Retinal pigment epithelial cell (primary cell): ENCODE measurements at places on chromosomes 5 and 9.

DNA sequence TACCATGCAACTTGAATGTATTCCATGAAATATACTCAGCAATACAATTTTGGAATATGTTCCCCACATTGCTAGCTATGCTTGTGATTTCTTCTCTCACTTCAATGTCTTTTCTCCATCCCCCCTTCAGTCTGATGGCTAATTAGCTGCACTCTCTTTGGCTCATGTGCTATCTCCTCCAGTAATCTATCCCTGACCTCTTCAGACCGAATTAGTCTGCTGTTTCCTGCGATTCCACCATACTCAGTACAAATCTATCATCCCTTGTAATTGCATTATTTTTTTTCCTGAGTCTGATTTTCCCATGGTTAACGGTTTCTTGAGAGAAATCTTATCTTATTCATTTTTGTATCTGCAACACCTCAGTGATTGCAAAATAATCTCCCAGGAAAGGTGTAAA is 360.7 kb upstream of the CDH10 start:
- DNase-seq = no peak

GRCh38 chr5:103744159-103744558 is 181.6 kb upstream of the NUDT12 start:
- DNase-seq = peak; percentile 87

GRCh38 chr5:73743161-73743560 is 117.2 kb downstream of the ARHGEF28 start:
- DNase-seq = no peak

- DNase-seq = no peak
Measured at GRCh38 chr9:88737876-88738275, 202.9 kb downstream of the NXNL2 start.

DNA sequence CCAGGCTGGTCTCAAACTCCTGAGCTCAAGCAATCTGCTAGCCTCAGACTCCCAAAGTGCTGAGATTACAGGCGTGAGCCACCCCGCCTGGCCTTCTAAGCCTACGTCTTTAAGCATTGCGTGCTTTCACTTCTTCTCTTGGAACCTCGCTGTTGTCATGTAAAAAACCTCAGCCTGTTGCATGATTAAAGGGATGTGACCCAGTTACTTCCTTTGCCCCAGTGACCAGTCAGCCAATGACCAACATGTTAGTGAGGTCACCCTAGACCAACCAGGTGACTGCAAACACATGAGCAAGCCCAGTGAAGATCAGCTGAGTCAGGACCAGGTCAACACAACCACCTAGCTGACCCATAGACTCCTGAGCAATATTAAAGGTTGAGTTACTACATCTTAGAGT is 10.5 kb downstream of the KIF4B start:
- DNase-seq = no peak

DNA sequence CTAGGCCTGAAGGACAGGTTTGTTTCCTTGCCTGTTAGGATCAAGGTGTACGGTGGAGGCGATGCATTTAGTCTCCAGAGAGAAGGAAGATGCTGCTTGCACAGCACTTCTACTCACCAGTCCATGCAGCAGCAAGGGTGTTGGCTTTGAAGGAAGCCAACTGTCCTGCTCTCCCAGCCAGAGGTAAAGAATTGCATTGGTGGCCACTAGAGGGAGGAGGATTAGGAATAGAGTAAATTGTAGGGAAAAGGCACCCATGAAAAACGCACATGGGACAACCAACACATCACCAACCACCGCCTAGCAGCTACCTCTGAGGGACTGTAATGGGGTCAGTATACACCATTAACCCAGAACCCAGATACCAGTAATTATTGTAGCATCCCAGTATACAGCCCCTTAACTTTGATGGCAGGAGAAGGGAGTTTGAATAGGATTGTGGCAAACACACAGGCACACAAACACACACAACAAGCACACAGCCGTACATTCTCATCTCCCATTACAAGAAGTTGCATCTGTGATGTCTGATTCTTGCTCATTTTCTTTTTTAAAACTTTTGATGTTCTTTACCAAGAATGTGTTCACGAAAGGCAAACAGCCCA is 267.7 kb downstream of the ADAMTS6 start:
- DNase-seq = no peak

DNA sequence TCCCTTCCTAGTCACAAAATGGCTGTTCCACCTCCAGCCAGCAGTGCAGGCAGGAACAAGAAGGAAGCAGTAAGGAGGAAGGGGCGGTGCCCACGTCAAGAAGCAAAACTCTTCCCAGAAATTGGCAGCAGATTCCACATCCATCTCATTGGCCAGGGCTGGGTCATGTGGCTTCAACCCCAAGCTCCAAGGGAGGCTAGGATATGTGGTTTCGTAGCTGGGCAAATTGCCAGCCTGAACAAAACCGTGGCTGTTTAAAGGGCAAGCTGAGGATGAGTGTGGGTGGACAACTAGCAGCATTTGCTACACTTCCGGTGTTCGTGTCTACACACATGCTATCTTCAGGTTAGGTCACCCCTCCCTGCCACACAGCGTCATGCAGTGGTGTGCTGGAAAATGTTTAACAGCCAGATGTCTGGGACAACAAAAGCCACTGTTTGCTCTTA is 92.1 kb upstream of the MAP1B start:
- DNase-seq = no peak

DNA sequence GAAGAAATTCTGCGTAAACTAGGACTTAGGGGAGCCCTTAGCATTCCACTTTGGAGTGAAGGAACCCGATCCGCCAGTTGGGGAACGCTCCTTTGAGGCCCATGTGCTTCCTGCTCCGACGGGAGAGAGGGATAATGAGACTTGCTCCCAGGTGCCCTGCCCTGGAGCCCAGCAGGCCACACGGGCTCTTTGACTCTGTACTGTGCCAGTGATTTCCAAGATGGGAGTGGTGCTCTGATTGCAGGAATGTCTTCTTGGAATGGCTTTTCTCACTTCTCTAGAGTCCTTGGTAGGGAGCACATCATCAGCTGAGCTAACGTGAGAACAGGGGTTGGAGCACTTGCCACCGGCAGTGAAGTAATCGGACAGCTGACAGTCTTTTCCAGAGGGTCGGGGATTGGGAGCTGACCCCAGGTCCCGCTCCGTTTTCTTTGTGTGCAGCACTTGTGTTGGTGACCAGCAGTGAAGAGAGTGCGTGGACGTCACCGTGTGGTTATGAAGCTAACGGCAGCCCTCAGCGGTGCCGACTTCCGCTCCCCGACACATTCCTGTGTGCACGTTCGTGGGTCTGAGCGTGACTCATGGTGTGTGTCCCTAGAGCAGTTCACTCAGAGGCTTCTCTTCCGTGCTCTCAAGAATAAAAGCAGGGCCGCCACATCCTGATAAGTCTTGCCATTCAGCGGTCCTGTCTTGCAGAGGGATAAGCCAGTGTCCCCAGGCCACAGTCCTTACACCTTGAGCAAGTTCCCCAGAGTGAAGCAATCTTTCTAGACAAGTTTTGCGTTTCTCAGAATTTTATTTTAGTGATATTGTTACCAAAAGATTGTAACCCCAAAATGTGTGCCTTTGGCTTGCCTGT is 25.6 kb downstream of the ABL1 start:
- DNase-seq = peak; percentile 72

- no peak for DNase-seq
Measured at GRCh38 chr5:69502367-69502766, 9.8 kb downstream of the OCLN start.

DNA sequence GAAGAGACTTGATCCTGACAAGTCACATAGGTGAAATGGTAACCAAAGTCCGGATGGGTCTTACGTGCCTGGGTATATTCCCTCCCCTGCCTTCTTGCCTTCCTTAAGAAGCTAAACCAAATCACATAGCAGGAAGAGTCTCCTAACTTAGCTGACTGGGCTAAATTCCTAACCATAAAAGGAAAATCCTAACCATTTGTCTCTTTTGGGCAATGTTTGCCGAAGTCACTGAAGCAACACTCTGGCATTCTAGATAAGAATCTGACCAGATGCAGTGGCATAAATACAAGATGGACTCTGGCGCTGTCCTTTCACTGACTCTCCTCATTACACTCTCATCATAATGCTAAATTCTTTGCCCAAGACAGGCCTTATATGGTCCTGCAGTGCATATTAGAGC is 625.5 kb upstream of the RORB start:
- DNase-seq = no peak

- DNase-seq = no peak
Measured at GRCh38 chr9:18256568-18256967, 217.4 kb upstream of the ADAMTSL1 start.

DNA sequence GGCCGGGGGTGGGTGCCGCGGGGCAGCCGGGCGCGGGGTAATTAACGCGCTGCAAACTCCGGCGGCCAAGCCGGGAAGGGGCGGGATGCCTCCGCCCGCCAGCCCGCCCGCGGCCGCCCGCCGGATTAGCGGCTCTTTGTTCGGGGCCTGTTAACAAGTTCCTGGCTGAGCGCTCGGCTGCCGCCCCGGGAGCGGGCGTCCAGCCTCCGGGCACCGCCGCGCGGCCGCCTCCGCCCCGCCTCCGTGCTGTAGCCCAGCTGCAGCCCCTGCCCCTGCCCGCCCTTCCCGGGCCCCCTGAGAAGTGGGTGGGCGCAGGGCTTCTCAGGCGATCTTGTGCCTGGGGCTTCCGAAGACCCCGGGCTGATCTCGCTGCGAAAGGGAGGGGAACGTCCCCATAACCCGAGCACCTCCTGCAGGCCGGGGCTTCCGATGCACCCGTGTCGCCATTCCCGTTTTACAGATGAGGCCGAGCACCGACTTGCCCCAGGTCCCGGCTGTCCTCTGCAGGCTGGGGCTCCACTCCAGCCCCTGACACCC is 7.5 kb downstream of the UNC5A start:
- DNase-seq = no peak

- peak; percentile 13 for DNase-seq
Measured at GRCh38 chr5:29697785-29698414, 1495.6 kb upstream of the CDH6 start.

- DNase-seq = no peak
Measured at GRCh38 chr5:66872736-66873331, 276.6 kb downstream of the MAST4 start.

DNA sequence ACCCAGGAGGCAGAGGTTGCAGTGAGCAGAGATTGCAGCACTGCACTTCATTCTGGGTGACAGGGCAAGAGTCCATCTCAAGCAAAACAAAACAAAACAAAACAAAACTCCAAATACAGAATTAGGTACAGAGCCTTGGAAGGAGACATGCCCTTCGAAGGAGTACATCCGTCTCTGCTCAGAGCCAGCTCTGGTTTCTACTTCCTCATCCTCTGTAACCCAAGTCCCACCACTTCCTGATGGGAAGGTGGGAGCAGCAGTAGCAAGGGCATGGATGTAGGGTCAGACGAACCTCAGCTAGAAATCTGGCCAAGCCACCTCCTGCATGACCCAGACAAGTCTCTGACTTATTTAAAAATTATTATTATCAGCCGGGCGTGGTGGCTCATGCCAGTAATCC is 16.5 kb upstream of the STXBP1 start:
- no peak for DNase-seq

DNA sequence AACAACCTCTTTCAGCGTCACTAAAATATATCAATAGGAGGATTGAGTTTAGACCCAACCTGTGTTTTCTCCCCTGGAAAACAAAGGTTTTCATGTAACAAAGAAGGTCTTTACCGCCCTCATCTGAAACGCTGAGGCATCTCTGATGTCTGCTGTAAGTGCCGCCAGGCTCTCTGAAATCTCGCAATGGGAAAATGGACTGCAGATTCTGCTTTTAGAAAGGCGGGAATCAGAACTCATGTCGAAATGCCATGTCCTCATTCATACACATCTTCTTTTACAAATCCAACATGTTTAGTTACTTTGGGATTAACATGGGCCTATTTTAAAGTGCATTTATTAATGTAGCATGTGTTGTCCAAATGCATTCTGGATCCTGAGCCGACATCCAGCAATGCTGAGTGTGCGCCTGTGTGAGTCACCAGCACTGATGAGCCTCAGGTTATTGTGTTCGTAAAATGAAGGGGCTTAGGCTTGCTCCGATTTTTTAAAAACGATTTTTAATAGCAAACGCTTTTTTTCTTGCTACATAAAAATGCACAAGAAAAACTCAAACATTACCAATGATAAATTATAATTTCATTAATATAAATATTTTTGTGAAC is 51.9 kb upstream of the PLEKHG4B start:
- DNase-seq = no peak

- DNase-seq = no peak
Measured at GRCh38 chr9:135078361-135078821, 9.1 kb upstream of the OLFM1 start.

DNA sequence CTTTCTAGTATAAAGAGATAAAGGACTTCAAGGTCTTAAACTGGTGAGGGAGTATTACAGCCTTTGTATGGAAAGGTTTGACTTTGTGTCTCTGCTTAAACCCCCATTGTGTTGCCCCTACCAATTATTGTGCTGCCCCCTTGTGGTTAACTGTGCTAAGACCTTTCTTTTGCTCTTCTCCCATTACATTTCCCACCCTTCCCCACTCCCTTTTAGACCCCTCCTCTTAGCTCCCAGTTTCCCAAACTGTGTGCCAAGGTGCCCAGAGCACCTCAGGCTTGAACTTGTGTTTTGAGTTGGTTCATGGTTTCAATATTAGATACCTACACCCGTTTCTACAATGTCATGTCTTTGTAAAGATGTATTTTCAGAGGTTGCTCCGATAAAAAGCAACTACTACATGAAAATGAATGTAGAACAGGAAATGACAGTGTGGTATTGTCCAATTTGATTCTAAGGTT is 2.9 kb downstream of the JAK2 start:
- DNase-seq = no peak

DNA sequence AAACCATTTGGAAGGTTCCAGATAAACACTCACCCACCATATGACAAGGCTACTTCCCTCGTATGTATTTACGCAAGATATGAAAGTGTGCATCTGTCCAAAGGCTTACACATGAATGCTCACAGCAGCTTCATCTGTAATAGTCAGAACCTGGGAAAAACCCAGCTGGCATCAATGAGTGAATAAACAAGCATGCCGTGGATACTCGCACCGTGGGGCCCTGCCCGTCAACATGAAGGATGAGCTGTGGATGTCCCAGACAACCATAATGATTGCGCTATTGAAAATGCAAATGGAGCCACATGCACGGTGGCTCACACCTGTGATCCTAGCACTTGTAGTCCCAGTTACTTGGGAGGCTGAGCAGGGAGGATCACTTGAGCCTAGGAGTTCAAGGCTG is 60.6 kb upstream of the FCN1 start:
- no peak for DNase-seq

- no peak for DNase-seq
Measured at GRCh38 chr5:96196890-96197289, 235.2 kb upstream of the ELL2 start.

- DNase-seq = no peak
Measured at GRCh38 chr5:76234665-76235064, 151.5 kb downstream of the SV2C start.

DNA sequence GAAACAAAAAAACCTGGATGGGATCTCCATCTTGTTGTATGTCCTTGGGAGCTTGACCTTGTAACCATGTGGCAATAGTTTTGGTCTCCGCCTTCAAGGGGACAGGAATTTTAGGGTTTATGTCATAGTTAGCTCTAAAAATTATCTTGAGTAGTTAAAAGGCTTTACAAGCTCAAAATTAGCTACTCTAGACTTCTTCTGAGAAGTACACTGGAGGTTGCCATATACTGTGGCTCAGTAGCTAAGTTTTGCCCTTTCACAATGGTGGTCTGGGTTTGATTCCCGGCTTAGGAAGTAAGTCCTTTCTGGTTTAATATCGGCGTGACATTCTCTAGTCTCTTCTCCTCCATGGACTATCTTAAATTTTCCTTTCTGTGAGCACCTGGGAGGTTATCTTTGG is 48.9 kb upstream of the DMAC1 start:
- DNase-seq = no peak
